Foreskin keratinocyte (primary cell): ENCODE measurements at places on chromosomes 3 and 15. TPM values are rescaled to one million over a fixed set of nuclear protein-coding genes. Genes with fewer than 3 reads are reported as not detected.

DNA sequence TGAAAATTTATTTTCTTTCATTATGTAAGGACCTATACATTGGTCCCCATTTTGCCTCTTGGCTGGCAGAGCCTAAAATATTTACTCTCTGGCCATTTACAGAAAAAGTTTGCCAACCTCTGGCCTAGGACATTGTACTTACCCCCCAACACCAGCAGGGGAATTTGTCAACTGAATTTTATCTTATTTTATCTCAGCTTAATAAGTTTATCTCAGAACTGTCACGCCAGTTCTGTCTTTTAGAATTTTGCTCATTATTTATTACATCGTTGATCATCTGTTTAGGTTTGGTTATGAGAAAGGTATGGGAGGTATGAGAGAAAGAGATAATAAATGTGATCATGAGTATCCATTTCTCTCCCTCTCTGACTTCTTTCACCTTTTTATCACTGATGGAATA, 38.3 kb downstream of the CHD2 start:
- DNase-seq: no peak

- no peak for DNase-seq
Observed at GRCh38 chr15:87874896-87875711, 381.4 kb downstream of the NTRK3 start.

The TSC22D2 gene
- 19.7 and 22.3 TPM in 2 replicates for total RNA-seq

DNA sequence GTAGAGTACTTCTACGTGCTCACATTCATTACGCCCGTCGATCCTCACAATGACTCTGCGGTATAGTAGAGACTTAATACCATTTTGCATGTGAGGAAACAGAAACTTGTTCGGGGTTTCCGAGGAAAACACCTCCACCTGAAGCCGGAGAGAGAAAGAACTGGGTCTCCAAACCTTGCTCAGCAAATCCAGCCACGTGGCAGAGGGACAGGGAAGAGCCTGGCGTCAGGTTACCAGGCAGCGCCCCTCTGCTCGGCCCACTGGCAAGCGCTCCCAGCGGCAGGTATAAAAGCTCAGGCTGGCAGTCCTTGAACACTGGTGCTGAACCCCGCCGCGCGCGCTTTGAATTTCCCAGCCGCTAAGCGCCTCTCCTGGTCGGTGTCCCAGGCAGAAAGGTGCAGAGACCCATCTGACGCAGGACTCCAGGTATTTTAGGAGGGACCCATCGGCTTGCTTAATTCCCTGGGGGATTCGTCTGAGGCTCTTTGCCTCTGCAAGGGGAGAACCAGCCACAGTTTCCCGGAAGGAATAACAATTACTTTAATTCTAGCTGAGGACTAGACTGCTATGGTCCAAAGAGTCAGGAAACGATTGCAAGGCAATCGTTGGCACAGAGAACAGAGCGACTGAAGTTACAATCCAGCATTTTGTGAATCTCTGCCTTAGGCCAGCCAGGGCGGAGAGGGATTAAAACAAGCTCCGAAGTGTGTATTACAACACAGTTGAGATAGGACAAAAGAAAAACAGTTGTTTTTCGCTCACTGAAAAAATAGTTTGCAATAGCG, at the start of gene C2CD4A:
C2CD4A (plus strand) TSS at position 315 of the 785 bp plus-strand sequence. CDS start 637 bp downstream, outside the sequence.
- peak; percentile 70 for DNase-seq

The MESP2 gene
- total RNA-seq: 0.88 and 1.3 TPM in 2 replicates
